CD4-positive, alpha-beta T cell treated with Interleukin-12 subunit alpha and Interleukin-12 subunit beta, for 1 hour (primary cell): ENCODE measurements at places on chromosomes 16 and 17.

DNA sequence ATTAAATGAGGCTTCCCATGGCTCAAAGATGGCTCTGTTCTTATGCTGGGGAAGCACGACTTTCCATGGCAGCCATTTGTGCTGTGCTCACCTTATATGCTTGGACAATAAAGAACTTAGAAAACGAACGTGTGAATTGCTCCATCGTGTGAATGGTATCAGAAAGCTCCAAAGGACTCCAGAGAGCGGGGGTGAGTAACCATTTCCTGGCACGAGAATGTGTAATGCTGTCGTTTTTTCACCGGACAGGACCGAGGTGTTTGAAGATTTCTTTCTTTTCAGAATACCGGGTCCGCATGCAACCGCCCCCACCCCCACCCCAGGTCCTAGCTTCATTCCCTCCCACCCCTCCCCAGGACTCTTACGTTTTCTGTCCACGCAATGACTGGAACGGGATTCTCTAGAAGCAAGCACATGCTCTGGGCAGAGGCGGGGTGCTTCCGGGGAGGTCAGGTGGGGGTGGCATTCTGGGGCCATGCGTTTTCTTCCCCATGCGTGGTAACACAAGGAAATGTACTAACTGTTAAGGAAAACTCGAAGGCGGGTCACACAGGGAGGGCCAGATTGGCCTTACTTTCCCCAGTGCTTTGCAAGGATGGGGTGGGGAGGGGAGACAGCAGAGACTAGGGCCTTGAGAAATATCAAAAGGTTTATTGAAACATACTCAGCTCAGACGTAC lies 26.2 kb downstream of the GPRC5B start:
- no peak for DNase-seq

DNA sequence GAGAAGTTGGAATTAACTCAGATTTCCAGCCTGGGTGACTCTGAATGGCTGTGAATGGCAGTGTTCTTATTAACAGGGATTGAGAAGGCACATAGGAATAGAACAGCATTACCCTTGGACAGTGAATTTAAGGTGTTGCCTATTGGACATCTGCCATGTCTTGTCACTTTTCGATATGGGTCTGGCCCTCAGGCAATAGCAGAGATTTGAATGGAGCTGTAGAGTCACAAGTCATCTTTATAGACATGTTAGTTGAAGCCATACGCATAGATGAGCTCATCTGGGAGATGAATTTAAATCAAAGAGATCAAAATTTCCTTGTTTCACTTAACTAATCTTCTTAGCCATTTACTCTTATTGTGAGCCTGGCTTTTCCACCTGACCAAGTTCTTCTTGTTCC lies 14.9 kb upstream of the DHRS11 start:
- no peak for DNase-seq

DNA sequence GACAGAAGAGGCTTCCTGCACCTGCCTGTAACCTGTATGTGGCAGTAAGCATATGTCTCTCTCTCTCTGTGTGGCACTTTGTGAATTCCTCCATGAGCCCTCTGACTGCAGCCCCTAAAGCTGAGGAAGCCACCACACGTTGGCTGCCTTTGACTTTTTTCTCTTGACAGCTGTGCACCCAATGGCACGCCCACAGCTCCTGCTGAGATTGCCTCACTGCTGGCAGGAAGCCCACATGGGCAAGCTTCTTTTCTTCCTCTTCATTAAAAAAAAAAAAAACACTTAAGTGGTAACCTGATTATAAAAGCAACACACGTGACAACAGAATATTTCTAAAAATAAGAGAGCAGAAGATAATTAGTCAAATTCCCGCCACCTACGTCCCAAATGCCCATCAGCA lies 34.0 kb upstream of the PIRT start:
- no peak for DNase-seq

- no peak for DNase-seq
Observed at GRCh38 chr16:61829631-61830030, 206.6 kb downstream of the CDH8 start.

DNA sequence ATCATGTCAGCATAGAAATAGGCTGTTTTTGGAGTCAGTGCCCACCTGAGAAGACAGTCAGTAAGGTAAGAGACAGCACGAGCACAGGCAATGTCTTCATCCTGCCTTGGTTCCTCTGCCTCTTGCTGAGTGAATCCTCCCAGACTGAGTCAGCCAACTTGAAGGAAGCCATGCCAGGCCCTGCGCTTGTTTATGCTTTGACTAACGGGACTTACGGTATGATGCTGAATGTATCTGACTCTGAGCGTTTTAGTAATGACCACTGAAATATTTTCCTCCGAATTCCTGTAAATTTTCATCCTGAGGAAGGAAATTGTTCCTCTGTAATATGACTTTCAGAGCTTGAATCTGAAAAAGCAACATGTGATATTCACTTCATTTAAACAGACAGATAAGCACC lies 18.0 kb downstream of the C17orf67 start:
- no peak for DNase-seq

GRCh38 chr16:676913-677312 lies 1.4 kb downstream of the RHBDL1 start:
- peak; percentile 55 for DNase-seq

DNA sequence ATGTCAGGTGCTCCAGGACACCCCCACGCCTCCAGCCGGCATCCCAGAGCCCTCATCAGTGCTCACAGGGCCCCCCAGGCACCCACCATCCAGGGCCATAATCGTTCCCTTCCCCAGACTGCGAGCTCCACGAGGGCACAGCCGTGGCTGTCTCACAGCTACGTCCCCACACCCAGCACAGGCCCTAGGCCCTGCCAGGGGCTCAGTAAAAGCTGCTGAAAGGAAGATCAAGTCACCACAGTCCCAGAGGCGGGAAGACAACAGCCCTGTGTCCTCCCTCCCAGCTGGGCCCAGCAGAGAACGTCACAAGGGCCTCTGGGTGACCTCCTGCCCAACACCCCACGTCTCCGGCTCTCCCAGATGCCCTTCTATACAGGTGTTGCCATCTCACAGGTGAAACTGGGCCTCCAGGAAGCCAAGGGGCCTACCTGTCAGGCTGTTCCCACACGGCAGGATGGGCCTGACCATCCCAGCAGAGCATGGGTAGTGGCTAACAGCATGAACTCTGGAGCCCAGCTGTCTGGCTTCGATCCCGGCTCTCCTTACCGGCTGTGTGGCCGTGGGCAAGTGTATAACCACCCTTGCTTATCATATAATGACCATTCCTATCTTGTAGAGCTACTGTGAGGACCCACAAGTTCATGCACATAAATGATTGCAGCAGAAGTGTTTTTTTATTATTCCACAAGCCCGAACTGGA lies 17.9 kb downstream of the ARL2BP start:
- DNase-seq, result no peak

GRCh38 chr17:28719021-28719433 lies 758 bp upstream of the RPL23A start:
- no peak for DNase-seq

DNA sequence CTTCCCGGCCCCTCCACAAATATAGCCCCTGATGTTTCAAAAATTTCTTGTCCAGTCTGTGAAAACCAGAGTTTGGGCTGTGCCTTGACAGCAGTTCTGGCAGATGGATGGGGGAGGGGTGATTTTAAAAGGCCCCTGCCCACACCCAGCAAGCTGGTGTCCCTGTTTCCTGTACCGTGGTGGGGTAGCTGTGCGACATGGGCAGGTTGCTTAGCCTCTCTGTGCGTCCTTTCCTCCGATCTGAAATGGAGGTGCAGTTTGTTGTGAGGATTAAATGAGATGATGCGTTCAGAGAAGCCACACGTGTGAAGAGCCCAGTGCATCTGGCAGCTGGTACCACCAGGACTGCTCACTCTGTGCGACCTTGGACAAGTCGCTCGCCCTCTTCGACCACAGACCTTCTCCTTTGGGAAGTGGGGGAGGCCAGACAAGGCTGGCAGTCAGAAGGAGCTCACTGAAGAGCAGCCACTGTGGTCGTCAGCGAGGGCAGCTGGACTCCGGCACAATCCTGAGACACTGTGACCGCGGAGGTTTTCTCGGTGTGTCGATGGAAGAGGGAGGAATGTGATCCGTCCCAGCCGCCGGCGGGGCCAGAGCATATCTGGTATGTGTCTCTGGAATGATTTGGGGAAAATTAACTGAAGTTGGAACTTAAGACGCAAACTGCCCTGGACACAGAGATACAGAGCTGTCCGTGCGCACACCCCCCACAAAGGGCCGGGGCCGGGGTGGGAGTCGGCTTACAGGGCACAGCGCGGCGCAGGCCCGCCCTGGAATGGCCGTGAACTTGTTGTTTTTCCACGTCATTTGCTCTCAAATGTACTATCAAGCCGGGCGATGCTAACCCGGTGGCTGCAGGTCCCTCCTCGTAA lies 721 bp upstream of the WFIKKN2 start:
- no peak for DNase-seq

DNA sequence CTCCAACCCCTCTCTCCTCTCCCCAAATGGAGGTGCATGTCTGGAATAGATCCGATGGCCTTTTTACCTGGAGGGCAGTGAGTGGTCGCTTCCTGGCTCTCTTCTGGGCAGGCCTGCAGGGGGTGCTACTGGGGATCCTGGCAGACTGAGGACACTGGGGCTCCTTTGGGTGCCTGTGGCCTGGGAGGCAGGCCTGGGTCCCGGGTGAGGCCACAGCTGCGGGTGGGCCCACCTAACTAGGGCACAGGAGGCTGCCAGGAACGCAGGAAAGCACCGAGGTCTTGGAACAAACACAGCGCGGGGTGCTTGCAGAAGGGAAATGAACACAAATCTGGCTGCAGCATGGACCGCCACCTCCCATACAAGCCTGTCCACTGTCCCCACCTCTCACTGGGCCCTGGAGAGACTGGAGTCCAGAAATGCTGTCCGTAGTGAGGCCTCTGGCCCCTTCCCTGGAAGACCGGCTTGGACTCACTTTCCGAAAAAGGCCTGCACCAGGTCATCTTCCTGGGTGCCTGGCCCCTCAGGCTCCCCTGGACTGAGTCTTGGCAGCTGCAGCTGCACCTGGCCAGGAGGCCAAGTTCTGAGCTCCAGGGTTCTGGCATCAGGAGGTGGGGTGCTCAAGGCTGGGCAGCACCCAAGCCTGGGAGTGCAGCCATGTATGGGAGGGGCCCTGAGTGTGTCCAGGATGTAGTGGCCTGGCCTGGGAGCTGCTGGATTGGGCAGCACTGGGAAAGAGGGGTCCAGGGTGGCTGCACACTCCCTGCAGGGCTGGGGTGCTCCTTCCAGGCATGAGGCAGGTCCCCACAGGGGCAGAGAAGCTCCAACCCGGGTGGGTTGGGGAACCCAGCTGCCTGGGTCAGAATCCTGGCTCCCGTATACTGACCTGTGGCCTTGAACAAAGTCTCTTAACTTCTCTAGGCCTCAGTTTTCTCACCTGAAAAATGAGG lies 195.1 kb downstream of the IRF8 start:
- no peak for DNase-seq

GRCh38 chr17:38568845-38569510 lies 36.8 kb downstream of the SRCIN1 start:
- no peak for DNase-seq

DNA sequence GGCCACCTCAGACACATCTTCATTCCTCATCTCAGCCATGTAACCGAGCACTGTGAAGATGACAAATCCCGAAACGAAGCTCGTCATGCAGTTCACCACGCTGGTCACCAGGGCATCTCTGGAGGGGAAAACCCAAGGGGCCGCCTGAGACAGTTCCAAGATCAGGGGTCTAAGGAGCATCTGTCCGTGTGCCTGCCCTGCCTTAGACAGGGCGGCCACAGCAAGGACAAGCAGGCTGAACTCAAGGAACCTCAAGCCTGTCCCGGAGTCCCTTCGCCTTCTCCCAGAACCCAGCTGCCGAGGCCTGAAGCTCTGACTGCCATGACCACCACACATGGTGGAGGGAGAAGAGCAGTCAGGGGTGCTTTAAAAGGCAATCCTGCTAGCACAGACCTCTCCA lies 22.7 kb downstream of the SLC6A4 start:
- no peak for DNase-seq

DNA sequence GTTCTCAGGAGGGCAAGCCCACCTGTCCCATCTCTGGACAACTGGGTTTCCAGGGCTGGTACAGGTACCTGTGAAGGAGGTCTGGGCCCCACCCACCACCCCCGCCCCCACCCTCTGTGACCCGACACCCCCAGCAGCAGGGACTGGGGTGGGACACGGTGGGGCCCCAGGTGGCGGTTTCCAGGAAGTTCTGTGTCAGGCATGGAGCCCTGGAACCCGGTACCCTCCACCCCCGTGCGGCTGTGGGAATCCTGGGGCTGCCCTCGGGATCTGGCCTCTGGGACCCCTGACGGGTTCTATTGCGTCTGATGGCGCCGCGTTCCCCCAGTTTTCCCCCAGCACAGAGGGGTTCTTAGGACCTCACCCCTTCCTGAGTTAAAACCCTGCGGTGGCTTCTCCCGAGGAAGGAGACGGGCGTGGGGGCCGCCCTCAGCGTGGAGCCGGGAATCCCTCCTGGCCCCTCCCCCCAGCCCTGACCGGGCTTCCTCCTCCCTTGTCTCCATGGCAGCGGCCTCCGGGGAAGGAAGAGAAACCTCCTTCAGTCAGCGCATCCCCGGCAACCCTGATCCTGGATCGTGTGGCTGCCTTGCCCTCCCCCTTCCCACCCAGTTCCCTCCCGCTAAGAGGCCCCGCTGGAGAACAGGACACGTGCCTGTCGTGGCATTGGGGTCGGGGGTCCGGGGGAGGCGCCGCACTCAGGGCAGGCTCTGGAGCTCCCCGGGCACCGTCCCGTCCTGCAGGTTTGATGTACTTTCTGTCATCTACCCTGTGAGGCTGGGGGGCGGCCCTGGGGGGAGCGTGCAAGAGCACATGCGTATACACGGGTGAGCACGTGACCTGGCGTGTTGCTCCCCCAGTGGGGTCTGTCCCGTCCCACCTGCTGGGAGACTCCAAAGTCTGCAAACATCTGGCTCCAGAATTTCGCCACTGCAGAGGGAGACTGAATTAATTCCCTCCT lies 30.3 kb downstream of the CACNA1H start:
- DNase-seq, result no peak

DNA sequence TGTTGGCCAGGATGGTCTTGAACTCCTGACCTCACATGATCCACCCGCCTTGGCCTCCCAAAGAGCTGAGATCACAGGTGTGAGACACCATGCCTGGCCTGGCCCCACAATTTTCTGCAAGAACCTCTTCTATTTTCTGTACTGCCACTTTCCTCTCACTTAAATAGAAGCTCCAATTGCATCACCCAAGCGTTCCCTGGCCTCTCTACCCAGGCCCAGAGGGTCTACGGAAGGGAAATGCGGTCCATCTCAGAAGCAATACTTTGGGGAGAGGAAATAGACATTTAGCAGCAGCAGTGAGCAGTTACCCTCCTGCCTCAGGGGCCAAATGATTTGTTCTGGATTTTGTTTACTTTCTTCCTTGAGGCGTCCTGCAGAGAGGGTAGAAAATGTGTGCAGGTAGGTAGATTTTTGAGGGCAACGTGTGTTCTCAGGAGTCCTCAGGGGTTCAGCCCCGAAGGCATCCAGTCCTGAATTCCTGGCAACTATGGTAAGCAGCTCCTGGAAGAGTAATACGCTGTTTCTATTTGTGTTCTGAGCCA lies 11.0 kb downstream of the SLC6A4 start:
- DNase-seq, result no peak

GRCh38 chr16:56684926-56685590 lies 2.8 kb downstream of the MT1X start:
- no peak for DNase-seq
